ENCODE measurements at places on chromosomes 16 and 17.
A peak's percentile ranks its signal among the peaks of the same experiment; 100 is the strongest.

DNA sequence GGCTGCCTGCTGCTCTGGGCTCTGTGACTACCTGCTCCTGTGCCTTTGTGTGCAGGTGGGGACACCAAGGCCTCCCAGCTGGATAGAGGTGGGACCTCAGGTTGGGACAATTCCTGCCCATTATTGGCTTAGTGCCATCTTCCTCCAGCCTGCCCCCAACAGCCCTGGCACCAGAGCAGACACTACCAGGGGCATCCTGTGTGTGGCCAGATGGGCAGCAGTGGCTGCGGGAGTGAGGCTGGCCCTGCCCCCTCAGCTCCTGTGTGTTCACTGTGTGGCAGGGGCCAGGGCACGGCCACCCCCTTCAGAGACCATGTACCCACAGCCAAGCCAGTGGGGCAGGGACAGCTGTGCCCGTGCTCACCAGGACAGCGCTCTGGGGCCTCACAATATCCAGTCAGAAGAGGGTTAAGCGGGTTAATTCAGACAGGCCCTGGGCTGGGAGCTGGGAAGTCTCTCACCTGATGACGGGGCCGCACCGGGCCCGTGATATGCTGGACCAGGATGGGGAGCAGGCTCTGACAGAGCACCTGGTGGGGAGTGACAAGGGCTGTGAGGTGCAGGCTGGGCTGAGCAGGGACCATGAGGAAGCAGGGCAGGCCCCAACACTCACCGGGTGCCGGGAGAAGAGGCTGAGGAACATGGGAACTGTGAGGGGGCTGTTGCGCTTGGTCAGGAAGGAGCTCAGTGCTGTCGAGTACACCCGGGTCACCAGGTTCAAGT is 13.0 kb downstream of the MYBBP1A start:
- DNase-seq: no peak

GRCh38 chr16:4613636-4614570 is 785 bp downstream of the UBALD1 start:
- peak; percentile 24 for DNase-seq

- DNase-seq: no peak
Observed at GRCh38 chr16:10388988-10389387, 3.1 kb downstream of the ATF7IP2 start.

GRCh38 chr16:52469775-52470174 is 77.2 kb downstream of the TOX3 start:
- DNase-seq: no peak

- DNase-seq: no peak
Observed at GRCh38 chr17:60695960-60696359, 18.3 kb downstream of the BCAS3 start.

DNA sequence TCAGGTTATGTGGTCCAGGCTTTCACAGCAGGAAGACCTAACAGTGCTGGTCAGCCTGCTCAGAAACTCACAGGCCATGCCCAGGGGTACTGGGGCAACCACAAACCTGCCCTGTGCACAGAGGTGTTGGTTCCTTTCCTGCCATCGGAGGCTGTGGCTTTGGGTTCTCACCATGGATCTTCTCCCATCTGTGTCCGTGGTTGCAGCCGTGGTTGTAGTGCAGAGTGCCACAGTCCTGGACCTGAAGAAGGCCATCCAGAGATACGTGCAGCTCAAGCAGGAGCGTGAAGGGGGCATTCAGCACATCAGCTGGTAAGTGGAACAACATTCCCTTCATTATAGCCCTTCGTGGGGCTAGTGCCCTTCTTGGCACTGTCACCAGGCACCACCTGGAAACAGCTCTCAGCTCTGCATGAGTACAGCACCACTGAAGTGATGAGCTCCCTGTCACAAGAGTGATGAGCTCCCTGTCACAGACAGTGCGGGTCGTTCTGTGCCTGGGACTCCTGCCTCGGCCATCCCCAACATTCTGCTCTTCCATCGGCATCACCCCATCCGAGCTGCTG is 2.0 kb downstream of the SNRNP25 start:
- DNase-seq: no peak

DNA sequence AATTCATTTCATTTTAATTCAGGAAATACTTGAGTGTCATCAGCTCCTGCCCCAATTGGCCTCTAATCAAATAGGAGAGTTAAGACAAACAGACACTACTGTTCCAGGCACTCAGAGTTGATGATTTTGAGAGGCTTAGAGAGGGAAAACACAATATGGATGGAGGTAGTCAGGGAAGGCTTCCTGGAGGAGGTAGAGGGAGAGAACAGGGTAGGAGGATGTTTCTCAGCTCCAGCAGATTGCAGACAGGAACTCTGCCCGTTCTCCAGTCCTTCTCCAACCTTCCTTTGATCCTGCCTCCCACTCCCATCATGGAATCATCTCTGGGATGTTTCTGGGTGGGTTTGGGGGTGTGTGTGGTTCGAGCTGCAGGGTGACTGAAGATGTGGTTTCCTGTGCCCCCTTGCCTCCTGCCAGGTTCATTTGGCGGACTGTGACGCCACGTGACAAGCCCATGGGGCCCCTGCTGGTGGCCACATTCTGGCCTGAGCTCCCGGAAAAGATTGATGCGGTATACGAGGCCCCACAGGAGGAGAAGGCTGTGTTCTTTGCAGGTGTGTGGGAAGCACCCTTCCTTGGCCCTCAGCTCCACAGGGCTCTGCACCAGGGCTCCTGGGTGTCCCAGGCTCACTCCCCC is 12.2 kb upstream of the LPCAT2 start:
- no peak for DNase-seq

DNA sequence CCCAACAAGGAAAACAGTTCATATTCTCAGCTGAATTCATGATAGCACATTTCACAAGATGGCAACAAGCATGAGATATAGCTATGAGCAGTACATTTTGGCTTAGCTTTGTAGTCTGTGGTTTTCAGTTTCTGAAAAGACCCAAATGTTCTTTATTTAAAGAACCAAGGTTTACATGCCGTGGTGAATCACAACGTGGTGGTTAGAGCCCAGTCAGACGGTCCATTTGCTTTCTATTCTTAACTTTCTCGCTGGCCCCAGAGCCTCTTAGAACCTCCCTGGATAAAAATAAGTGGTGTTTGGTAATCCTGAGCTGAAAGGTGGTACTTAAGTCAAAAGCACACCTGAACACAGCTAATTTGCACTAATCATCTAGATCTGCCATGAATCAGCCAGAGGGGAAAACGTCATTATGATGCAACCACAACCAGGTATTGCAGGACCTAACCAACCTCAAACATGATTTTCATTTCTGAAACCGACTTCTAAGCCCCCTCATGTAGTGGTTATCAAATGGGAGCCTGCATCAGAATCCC is 18.6 kb upstream of the HAPSTR1 start:
- DNase-seq: no peak

GRCh38 chr17:79353016-79353415 is 257.8 kb downstream of the RBFOX3 start:
- DNase-seq: no peak

DNA sequence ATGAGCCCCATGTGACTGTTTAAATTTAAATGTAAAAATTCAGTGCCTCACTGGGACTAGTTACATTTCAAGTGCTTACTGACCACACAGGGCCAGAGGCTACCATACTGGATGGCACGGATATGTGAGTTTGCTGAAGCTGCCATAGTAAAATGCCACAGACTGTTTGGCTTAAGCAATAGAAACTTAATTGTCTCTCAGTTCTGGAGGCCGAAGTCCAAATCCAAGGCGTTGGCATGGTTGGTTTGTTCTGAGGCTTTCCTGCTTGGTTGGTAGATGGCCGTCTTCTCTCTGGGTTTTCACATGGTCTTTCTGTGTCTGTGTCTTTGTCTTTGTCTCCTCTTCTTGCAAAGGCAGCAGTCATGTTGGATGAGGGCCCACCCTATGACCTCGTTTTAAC is 878.9 kb upstream of the RBFOX1 start:
- no peak for DNase-seq

DNA sequence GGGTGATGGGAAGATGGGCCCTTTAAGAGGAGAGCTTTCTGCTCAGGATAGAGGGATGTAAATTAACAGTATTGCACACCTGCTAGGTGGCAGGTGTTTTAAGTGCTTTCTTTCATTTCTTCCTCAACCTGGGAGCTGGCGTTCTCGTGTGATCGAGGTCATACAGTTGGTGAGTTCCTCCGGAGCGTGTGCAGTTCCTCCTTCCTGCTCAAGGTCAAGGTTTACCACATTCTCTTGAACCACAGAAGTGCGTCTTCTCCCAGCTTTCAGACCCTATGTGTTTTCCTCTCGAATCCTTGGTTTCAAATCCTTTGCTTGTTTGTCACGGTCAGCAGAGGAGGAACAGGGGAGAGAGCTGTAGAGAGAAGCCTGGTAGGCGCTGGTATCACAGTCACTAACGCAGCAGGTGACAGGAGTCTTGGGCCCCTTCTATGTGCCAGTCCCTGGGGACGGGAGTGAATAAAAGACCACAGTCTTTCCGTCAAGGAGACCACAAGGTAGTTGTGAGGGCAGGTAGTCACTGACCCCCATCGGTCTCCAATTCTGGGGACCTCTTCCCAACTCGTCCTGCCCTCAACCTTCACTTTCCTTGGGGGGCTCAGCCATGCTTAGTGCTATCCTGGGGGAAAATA is 791 bp downstream of the DNAI2 start:
- DNase-seq: no peak

GRCh38 chr17:72099919-72100318 is 20.9 kb upstream of the SOX9 start:
- DNase-seq: no peak

DNA sequence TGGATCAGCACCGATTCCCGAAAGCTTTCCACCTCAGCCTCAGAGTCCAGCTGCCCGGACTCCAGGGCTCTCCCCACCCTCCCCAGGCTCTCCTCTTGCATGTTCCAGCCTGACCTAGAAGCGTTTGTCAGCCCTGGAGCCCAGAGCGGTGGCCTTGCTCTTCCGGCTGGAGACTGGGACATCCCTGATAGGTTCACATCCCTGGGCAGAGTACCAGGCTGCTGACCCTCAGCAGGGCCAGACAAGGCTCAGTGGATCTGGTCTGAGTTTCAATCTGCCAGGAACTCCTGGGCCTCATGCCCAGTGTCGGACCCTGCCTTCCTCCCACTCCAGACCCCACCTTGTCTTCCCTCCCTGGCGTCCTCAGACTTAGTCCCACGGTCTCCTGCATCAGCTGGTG is 15.0 kb downstream of the CD300LG start:
- no peak for DNase-seq

DNA sequence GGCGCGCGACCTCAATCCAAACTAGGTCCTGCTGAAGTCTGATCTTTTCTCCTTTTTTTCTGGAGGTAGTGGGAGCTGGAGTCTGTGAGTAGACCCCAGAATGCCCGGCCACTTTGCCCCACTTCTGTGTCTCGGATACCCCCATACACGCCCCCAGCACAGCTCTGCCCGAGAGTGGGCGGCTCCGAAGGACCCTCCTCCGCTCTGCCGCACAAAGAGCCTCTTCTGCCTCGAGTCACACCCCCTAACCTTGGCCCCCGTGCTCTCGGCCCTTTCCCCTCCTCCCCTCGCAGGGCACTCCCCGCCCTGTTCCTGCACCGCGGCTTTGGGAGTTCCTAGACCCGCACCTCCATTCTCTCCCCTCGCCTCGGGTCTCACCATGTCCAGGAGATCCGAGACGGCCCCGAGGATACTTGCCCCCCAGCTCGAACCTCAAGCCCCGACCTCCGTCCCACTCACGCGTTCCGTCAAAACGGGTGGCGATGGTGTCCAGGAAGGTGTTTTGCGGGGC is 476 bp downstream of the KCNH4 start:
- no peak for DNase-seq

DNA sequence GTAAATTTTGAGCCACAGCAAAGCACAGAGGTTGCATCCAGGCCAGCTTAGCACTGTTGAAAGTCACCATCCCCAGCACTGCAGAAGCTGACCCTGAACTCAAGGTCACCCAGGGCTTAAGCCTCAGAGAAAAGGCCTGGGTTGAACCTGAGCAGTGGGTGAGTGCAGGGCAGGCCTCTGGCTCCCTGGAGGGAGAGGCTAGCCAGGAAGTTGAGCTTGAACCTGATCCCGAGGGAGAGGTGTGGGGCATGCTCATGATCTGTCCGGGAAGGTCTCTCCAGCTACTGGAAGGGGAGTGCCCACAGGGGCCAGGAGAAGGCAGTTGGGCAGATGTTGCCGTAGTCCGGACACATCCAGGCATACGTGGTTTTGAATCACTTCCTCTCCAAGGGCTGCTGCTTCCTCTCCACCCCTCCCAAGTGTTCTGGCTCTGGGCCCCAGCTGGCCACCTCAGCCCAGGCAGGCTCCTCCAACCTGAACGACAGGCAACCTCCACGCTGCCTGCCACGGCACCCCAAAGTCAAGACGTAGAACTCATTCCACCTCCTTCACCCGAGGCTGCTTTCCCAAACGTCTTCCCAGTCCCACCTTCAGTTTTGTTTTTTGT is 18.4 kb downstream of the CARHSP1 start:
- no peak for DNase-seq

GRCh38 chr17:49390548-49391324 is 23.9 kb downstream of the PHB1 start:
- DNase-seq: no peak

GRCh38 chr17:4537451-4538235 is 17.5 kb downstream of the MYBBP1A start:
- DNase-seq: no peak

DNA sequence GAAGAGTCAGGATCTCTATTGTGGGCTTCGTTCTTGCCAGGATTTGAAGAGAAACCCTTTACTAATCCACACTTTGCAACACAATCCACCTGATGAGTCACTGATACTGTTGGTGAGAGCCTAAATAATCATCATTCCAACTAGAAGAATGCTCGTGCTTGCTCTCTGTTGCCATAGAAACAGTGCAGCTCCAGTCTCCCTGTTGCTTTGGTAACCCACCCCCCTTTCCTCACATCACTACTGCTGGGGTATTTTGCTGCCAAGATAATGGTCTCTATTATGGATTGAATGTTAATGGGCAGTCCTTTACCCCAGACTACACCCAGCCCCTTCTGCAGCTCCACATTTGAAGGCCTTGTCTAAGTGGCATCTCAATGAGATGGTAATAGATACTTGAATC is 190.4 kb downstream of the ABCC12 start:
- DNase-seq: no peak

- DNase-seq: no peak
Observed at GRCh38 chr16:55655381-55655896, 349 bp upstream of the SLC6A2 start.

DNA sequence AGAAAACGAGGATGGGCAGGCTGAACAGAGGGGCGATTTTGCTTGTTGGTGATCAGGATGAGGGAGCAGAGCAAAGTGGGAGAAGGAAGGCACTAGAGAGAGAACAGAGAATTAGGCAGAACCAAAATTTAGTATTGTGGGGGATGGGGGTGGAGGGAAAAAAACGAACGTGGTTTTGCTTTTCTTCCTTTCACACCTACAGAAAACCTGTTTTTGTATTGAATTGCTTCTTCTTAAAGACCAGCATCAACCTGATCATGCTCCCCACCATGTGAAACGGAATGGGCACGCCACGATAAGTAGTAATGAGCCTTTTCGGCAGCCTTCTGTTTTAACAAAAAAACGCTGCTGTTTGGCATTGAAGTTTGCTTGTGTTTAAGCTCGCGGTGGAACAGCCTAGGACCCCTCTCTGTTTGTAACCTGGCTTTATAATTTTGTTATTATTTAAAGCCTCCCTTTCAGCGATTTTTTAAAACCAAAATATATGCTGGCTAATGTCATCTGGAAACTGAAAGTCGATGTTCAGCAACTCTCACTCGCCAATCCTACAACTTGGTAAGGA is 36.8 kb downstream of the ERCC4 start:
- DNase-seq: no peak

- DNase-seq: no peak
Observed at GRCh38 chr16:1630450-1631213, 18.5 kb downstream of the CRAMP1 start.
